Stimulated activated CD8-positive, alpha-beta memory T cell treated with anti-CD3 and anti-CD28 coated beads, Interleukin-15, amount 100 ng/mL, for 1 hour (primary cell): ENCODE measurements at places on chromosomes 13 and 19.

- no peak for DNase-seq
Measured at GRCh38 chr13:111947026-111947810, 119.7 kb upstream of the SOX1 start.

GRCh38 chr19:15320116-15320515 lies 12.2 kb downstream of the BRD4 start:
- DNase-seq = no peak

- no peak for DNase-seq
Measured at GRCh38 chr19:1880611-1881392, 4.5 kb downstream of the ABHD17A start.

GRCh38 chr13:48477191-48477855 lies 55.6 kb downstream of the RCBTB2 start:
- no peak for DNase-seq

GRCh38 chr13:81929988-81930387 lies 1589.1 kb upstream of the SPRY2 start:
- DNase-seq = no peak

GRCh38 chr19:29622166-29623070 lies 16.3 kb downstream of the POP4 start:
- DNase-seq = no peak

- DNase-seq = no peak
Measured at GRCh38 chr13:50085063-50085462, 69.8 kb downstream of the KCNRG start.

DNA sequence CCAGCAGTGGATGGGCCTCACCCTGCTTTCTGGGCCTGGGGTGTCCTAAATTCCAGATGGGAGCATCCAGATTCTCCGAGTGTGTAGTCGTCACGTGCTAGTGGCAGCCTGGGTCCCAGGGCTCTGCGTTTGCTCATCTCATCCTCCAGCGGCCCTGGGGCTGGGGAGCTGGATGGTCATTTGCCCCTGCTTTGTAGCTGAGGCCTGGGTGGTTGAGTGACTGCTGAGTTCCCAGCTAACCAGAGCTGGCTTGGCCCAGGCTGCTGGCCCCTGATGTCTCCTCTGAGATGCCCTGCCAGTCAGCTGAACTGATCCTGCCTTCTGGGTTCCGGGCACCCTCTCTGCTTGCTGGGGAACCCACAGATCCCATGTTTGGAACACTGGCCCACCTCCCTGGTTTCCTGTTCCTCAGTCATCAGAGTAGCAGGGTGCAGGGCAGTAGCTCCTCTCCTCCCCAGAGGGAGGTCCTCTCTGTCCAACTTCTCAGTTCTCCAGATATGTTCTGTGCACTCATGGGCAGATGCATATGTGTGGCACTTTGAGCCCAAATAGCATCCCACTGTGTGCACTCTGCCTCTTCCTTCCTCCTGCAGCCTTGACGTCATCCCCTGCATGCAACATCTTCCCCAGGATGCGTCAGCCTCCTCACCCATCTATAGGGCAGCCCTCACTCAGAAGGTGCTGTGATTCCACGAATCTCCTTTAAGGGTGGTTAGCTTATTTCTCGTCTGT lies 22.4 kb upstream of the CRTC1 start:
- no peak for DNase-seq

- no peak for DNase-seq
Measured at GRCh38 chr19:54574527-54575056, 1.0 kb downstream of the LILRA2 start.

DNA sequence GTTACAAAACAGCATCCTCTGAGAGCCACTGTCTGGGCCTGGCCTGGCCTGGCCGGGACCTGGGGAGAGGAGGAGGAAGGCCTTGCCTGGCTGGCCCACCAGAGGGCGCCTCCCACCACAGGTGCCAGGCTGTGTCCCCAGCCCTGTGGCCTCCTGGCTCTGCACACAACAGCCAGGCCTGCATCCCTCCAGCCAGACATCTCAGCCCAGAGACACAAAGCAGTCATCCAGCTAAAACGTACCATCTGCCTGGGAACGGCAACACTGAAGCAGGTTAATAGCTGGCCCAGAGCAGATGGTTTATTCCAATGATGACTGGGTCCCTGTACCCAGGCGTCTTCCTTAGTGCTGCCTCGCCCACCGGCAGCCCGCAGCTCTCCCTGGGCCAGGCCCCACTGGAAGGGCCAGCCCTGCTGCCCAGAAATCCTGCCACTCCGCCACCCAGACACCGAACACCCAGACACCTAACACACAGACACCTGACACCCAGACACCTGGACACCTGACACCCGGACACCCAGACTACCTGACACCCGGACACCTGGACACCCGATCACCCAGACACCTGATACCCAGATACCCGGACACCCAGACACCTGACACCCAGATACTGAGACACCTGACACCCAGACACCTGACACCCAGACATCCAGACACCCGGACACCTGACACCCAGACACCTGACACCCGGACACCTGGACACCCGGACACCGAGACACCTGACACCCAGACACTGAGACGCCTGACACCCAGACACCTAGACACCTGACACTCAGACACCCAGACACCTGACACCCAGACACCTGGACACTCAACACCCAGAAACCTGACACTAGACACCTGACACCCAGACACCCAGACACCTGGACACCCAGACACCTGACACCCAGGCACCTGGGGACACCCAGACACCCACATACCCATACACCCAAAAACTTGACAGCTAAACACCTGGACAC lies 20.1 kb downstream of the C19orf12 start:
- peak; percentile 64 for DNase-seq

DNA sequence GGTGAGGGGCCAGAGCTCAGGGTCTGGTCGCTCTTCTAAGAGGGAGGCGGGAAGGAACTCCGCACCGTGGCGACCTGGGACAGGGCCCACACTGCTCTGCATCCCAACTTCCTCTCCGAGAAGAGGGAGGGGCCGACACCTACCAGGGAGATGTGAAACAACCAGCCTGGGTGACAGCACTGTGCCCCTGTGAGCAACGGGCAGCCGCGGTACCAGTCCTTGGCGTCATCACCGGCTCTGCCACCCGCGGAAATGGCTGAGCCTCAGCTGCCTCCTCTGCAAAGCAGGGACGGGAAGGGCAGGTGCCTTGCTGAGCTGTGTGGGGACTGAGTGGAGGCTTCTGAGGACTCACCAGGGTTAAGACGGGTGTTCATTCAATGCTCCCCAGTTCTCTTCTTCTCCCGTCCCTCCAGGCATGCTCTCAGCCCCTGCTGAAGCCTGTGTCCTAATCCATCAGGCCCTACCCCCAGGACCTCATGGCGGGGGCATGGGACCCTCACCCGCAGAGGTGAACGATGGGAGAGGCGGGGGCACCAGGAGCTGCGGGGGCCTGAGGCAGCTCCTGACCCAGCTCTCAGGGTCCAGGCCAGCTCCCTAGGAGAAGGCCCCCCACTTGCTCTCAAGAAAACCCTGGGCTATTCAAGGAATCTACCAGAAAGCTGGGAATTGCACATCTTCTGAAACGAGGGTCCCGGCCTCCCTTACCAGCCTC lies 9.3 kb downstream of the ZNF787 start:
- DNase-seq = peak; percentile 19

DNA sequence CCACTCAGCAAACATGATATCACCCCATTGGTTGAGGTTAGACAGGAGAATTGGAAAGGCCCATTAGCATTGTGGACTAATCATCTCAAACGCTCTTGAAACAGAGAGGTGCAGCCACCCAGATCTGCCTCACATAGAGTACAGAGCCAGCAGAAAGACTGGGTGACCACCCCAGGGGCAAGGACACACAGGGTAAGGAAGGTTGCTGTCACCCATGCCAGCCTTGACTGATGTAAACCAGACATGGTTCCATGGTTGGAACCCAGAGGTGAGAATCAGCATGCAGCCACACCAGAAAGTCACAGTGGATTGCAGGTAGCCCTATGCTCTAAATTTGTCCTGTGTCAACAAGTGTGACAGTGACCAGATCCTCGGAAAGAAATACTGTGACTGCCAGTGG lies 1268.8 kb downstream of the EFNB2 start:
- no peak for DNase-seq

- DNase-seq = no peak
Measured at GRCh38 chr19:50434525-50434924, 1.8 kb downstream of the MYBPC2 start.

DNA sequence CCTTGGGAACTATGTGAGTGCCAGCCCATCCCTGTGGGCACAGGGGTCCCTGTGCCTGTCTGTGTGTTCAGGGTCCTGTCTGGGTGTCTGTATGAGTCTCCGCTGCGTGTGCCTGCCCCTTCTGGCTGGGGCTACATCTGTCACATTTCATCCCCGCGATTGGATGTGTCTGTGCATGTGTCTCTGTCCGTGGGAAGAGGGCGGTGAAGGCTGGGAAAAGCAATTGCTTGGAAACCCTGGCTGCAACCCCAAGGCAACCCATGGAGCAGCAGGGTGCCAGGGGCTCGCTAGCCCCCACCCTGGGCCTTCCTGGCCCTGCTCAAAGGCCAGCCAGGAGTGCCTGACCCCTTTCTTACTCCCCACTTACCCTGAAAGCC lies 1.4 kb downstream of the MAG start:
- no peak for DNase-seq

DNA sequence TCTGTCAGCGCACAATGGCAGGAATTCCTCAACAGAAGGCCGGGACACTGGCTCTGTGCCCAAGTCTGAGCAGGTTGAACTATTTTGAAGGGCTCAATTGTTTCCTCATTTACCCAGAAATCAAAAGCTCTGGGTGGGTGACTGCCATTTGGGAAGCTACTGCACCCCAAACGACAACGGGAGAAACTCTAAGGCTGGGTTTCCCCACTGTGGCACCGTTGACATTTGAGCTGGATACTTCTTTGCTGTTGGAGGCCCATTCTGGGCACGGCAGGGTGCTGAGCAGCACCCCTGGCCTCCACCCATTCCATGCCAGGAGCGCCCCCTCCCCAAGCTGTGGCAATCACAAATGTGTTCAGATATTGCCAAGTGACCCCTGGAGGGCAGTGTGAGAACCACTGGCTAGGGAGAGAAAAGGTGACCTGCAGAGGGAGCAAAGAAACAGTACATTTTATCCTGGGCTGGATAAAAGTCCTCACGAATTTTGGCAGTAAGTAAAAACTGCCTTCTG lies 62.5 kb downstream of the RFX2 start:
- DNase-seq = no peak

DNA sequence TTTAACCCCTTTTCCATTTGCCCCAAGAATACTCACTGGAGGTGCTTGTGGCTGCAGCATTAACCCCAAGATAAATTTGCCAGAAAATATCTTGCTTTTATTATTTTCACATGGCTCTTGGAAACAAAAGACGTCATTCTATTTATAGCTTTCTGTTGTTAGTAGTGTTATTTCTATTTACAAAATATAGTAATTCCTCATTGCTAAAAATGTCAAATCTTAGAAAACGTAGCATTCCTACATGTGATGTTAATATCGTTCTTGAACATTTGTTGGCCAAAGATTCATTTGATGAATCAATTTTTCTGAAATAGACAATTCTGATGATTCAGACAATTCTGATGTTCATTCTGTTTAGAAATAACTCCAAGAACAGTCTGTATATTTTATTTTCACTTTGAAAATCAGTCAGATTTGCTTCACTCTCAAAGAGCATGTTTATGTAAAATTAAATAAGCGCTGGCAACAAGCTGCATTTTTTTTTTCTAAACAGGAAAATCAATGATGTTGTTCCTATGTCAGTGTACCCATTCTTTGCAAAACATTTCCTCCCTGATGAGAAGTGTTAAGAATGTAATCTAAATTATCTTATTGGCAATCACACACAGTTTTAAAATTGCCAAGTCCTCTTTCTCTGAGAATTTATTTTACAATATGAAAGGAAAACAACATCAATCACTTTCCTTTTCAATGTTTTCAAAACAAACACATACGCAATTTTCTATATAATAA lies 334.0 kb downstream of the KCTD12 start:
- DNase-seq = no peak

DNA sequence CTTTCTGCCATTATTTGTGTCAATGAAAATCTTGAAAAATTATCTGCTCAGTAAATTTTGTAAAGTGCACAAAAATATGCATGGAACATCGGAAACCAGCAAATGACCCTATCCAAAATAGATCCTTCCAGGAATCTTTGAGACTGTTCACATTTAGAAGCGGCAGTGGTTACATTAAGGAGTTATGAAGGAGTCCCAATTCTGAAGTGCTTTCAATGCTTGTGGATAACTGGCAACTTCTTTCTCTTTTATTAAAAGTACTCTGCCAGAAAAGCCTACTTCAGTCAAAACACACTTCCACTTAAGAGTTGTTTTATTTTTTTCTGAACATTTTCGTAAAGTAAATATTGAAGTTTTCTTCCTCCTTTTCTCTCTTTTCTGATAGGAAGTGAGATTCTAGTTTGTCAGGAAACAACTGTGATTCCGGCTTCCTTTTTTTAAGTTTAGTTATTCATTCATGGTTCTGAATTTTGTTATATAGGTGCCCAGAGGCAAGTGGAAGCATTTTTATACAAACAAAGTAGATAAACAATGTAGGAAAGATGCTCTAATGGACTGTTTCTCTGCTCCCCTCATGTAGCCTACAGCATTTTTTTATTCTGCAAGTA lies 83.5 kb downstream of the PCDH9 start:
- DNase-seq = no peak

GRCh38 chr19:35908010-35908441 lies at the start of gene TYROBP:
TSS of gene TYROBP (minus strand) at chr19:35908295. CDS start at chr19:35908228, 67 bp downstream.
- no peak for DNase-seq

- DNase-seq = no peak
Measured at GRCh38 chr13:49214917-49215376, 5.2 kb upstream of the MLNR start.

DNA sequence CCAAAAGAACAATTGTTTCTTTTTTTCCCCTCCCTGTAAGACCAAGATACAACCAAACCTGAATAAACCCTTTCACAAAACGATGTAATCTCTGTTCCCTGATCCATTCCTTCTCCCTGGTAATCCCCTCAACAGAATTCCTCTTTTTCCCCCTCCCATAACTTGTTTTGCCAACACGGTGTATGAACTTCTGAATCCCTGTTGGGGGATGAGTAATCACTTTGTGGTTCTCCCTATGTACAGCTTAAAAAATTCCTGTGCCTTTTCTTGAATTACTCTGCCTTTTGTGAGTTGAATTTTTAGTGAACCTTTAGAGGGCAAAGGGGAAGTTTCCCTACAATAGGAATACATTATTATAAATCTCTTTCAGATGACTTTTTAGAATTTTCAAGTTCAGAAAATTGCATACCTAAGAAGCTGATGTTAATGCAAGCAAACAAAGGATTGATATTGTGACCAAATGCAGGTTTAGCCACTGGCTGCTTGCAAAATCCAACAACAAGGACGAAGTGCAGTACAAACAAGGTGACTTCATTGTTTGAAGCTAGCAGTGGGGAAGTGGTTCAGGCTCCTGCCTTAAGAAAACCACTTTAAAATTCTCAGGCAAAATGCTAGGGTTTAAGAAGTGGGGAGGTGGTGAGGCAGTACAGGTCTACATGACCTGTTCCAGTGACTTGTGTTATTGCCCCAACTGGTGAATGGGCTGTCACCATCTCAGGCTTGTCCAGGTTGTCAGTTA lies 15.0 kb upstream of the EPSTI1 start:
- DNase-seq = no peak

GRCh38 chr13:102686024-102686423 lies 8.8 kb downstream of the METTL21C start:
- DNase-seq = no peak

GRCh38 chr13:34265046-34265679 lies 447.2 kb downstream of the RFC3 start:
- DNase-seq = no peak

GRCh38 chr19:47152205-47152604 lies 21.6 kb downstream of the SAE1 start:
- no peak for DNase-seq
